BJ (cell line): ENCODE measurements at places on chromosomes 4 and X.

DNA sequence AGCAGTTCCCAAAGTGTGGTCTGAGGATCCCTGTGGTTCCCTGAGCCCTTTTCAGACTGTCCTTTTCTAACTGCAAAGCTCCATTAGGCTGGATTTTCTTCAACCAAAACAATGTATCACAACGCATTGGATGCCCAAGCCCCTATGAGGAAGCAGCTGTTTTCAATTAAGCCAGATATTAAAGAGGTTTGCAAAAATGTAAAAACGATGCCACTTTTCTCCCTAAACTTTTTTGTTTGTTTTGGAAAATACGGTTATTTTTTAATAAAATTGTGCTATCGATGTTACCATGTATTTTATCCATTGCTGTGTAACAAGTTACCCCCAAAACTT is 170.4 kb upstream of the BCOR start:
- no peak for DNase-seq

GRCh38 chr4:152243896-152244595 is 291.8 kb downstream of the FBXW7 start:
- DNase-seq, result no peak

GRCh38 chr4:1351854-1352566 is 5.0 kb downstream of the UVSSA start:
- DNase-seq, result no peak

DNA sequence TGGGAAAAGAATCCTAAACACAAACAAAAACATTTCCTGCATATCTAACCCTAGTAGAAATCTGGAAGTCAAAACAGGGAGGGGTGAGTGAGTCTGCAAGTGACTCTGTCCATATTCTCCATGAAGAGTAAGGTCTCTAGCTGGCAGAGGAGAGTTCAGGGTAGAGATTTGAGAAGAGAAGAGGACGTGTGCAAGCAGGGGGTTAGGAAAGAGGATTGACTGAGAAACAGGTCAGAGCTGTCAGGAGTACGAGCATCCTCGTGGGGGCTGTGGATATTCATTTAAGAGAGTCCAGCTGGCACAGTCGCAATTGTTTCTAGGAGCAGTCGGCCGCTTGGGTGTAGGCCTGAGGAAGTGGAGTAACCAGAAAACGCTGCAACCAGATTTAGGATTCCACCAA is 27.9 kb downstream of the PROM1 start:
- DNase-seq, result no peak

- DNase-seq, result no peak
These were observed 1.4 kb downstream of the DGKK start for GRCh38 chrX:50469206-50469605.

DNA sequence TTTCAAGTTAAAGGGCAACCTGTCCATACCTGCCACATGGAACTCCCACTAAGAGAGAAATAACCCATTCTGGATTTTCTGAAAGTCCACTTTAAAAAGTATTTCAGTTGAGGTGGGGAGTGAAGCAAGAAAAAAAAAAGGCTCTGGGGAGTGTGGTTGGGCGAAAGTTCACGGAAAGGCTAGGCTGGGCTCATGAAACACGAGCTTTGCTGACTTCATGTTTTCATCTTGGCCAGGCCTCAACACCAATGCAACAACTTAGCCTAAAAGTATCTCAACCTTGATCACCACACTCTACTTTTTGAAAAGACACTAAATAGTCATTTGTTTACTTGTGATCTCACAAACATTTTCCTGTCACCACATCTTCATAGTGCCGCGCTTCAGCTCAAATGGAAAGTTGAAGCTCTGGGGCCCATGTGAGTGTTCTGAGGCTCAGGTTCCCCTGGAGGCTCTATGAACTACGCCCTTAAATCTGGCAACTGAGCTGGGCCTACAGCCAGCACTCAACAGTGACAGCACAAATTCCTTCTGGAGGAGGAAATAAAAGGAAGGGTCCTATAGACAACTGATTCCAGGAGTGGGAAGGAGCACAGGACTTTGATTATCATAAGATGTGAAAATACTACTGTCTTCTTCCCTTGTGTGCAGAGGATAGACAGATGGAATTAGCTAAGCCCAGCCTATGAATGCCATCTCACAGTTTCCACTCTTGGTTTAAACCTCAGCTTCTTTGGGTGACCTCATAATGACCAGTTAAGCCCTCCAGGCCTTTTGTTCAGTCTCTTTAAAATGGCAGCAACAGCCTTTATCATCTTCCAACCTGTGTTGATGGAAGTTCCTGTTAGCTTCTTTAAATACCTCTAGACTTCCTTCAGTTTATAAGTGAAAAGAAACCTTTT is 5.1 kb downstream of the CD40LG start:
- no peak for DNase-seq

DNA sequence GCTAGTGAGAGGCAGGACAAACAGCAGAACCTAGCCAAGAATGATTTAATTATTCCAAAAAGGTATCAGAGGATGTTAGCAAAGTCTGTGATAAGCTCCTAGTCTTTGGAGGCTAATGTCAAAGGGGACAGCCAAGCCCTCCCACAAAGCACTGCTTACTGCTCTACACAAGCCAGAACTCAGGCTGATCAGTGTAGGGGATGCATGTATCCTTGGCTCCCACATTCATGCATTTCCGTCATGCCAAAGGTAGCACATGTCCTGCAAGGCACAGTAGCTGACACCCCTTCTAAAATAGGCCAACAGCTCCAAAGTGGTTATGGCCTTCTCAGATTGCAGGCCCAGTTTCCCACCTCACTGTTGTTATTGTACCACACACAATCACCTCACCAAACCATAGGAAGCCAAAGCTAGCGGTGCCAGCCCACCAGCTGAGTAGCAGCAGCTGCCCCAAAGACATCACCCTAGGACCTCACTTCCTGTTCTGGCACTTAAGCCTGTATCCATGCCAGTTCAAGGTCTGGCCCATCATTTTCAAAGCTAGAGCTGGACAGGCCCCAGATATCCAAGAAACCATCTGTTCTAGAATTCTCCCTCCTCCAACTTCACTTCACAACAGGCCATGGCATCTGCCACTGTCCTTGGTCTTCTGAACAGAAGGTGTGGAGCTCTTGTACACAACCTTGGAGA is 40.9 kb downstream of the TSPAN5 start:
- DNase-seq, result no peak

- no peak for DNase-seq
These were observed 125.2 kb downstream of the NHS start for GRCh38 chrX:17500145-17500579.

DNA sequence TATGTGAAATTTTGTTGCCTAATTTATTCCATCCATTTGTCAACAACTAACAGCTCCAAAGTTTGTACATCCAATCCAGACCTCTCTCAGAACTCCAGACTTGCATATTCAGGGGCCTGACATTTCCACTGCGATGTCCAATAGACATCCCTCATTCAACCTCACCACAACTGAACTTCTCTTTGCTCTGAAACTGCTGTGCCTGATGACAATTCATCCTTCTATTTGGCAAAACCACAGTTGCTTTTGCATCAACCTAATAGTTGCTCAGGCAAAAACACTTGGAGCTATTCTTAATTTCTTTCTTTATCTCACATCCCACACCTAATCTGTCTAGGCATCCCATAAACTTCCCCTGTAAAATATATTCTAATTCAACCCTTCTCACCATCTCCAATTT is 56.5 kb downstream of the ANTXR2 start:
- no peak for DNase-seq

- DNase-seq, result no peak
These were observed 48.0 kb downstream of the MRPL1 start for GRCh38 chr4:77910676-77911075.

DNA sequence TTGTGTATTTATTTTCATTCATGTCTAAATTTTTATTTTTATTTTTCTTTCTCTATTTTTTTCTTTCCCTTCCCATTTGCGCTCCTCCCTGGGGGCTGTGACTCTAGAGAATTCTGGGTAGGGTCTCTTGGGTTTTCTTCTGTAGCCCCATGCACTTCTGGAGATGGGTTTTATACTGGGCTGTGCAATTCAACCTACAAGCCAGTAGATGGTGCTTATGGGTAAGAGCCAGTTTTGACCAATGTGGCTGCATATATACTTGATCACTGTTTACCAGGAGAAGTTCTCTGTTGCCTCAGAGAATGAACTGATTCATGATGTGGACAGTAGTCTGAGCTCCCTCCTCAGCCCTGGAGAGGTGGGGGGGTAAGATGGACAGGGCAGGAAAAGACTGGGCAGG is 614.6 kb downstream of the PCDH19 start:
- DNase-seq, result no peak

DNA sequence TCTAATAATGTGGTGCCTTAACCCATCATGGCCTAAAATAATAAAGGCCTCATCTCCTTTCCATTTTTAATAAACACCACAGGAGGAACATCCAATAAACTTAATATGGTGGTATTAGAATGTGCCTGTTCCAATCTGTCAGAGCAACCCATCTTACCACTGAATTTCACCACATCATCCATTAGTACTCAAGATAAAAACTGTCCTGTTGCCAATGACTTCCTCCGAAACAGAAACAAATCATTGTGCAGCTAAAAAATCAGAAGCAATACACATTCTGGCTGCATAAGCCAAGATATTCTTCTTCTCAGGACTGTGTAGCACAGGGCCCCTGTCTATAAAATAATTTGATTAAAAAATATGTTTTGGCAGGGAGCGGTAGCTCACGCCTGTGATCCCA is 18.5 kb downstream of the TLR10 start:
- DNase-seq, result no peak

- no peak for DNase-seq
These were observed 279.0 kb upstream of the VCX3A start for GRCh38 chrX:6813836-6814370.

DNA sequence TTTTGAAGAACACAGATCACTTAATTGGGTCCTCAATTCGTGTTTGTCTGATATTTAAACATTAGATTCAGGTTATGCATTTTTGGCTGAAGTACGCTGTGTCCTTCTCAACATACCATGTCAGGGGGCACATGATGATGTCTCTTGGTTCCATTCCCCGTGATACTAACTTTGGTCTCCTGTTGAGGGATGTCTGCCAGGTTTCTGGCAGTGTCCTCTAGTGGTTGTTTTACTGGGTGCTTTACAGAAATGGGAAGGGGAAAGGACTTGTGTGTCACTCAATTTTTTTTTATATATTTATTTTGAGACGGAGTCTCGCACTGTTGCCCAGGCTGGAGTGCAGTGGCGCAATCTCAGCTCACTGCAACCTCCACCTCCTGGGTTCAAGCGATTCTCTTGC is 58.2 kb downstream of the WWC2 start:
- no peak for DNase-seq

DNA sequence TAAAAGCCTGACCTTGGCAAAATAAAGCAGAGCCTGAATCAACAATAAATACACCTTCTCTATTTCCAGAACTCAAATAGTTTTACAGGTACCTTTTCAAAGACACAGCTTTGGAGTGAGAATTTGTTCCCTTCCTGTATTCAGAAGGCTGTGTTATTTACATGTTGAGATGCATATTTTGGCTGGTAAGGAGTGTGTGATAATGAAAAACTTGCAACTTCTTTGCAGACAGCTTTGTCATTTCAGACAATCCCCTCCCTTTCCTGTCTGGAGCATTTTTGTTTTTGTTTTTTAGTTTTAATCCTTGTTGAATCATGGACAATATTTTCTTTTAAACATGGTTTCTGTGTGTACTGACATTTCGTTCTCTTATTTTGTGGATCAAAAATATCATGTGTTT is 493.8 kb downstream of the FAT4 start:
- DNase-seq, result no peak

DNA sequence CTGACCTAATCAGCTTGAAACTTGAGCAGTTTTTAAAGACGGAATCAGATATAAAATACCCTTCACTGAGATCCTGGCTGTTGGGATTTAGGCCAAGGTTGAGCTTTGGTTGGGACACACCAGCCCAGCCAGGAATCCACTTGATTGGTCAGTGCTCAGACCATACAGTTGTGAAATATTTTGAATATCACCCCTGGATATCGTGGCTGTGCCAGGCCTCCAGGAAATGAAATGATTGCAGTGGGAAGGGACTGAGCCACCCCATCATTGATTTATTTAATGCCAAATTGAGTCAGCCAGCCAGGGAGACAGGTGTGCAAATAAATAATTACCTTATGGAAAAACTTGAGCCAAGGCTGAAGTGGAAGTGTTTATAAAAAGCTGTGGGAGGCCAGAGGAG is 128.4 kb upstream of the SCML1 start:
- DNase-seq, result no peak
